Esophagus muscularis mucosa (tissue), 4 donors: ENCODE measurements at places on chromosomes 4 and X. TPM values are rescaled to one million over a fixed set of nuclear protein-coding genes. Genes with fewer than 3 reads are reported as not detected.
A peak's percentile ranks its signal among the peaks of the same experiment; 100 is the strongest.

- H3K4me1 ChIP-seq: no peaks in the 10 kb centered on the region
- no peaks in the 10 kb centered on the region for H3K27me3 ChIP-seq
- peak; percentile 34 for DNase-seq
- no peak overlapping the region for H3K4me3 ChIP-seq
These were observed 104.4 kb upstream of the MAMLD1 start for GRCh38 chrX:150258463-150259430.

- H3K4me1 ChIP-seq: no peaks in the 10 kb centered on the region
- H3K27ac ChIP-seq: no peak overlapping the region
- no peak for DNase-seq
- no peak overlapping the region for H3K4me3 ChIP-seq
- no peaks in the 10 kb centered on the region for H3K27me3 ChIP-seq
These were observed 65.9 kb downstream of the FAM184B start for GRCh38 chr4:17715511-17715910.

- peak within 1 kb of the TSS; percentile 95 for H3K27ac ChIP-seq
- no peak for DNase-seq
- no peaks in the 10 kb centered on the region for H3K27me3 ChIP-seq
- peak within 1 kb of the TSS; percentile 88 for H3K4me3 ChIP-seq
These were observed at the start of gene ZNF827 for GRCh38 chr4:145938618-145939440. ZNF827 (minus strand) TSS chr4:145938823; CDS start chr4:145938407, 416 bp downstream.

DNA sequence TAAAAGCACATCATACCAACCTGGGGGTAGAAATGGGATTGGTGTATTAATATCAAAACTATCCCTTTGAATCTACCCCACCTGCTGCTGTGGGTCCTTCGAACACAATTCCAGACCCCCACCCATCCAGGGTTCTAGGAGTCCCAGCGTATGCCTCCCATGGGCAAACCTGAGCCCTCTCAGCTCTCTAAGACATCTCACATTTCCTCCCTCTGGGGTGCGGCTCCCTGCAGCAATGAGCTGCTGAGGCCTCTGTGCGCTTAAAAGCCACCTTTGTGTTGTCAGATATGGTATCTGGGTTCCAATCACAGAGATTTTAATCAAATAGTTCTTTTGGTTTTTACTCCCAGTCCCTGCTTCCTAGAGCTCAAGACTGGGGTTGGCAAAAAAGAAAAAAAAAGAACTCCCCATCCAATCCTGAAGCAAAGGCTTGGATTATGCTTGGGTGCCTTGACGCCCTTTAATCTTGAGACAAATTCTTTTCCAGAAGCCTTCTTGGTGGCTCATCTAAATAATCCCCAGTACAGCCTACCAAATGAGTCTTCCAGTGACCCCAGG, 37.5 kb upstream of the NOCT start:
- no peak overlapping the region for H3K4me3 ChIP-seq
- no peaks in the 10 kb centered on the region for H3K36me3 ChIP-seq
- no peaks in the 10 kb centered on the region for H3K27me3 ChIP-seq
- peaks cover 7% of the 10 kb centered on the region for H3K4me1 ChIP-seq
- no peak for DNase-seq

- H3K4me1 ChIP-seq: no peaks in the 10 kb centered on the region
- no peak overlapping the region for H3K27ac ChIP-seq
- H3K36me3 ChIP-seq: no peaks in the 10 kb centered on the region
- DNase-seq: no peak
- H3K27me3 ChIP-seq: no peaks in the 10 kb centered on the region
These were observed 894.0 kb upstream of the FRG1 start for GRCh38 chr4:189046642-189047041.

- no peak for DNase-seq
- H3K36me3 ChIP-seq: peaks cover 14% of the 10 kb centered on the region
- H3K4me3 ChIP-seq: no peak overlapping the region
- H3K4me1 ChIP-seq: no peaks in the 10 kb centered on the region
These were observed 30.3 kb downstream of the SLC10A6 start for GRCh38 chr4:86818841-86819240.

DNA sequence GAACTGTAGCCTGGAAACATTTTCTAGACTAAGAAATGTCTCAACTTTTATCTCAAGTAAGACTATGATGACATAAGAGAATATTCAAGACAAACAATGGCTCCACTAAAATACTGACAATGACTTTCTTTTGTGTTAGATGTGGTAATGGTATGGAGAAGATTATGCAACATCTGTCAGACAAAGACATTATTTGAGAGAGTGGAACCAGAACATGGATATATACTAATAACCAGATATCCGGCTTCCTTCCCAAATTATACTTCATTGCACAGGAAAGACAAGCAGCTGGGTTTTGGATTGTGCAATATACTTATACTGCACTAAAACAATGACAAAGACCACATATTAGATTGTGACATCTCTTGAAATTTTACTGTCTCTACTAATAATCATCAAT, 290.8 kb upstream of the GIMD1 start:
- DNase-seq: no peak
- H3K4me3 ChIP-seq: no peak overlapping the region
- no peaks in the 10 kb centered on the region for H3K36me3 ChIP-seq
- H3K4me1 ChIP-seq: no peaks in the 10 kb centered on the region
- H3K27me3 ChIP-seq: no peaks in the 10 kb centered on the region

- DNase-seq: no peak
- no peak overlapping the region for H3K4me3 ChIP-seq
These were observed 40.5 kb downstream of the GPM6B start for GRCh38 chrX:13776387-13776786.

DNA sequence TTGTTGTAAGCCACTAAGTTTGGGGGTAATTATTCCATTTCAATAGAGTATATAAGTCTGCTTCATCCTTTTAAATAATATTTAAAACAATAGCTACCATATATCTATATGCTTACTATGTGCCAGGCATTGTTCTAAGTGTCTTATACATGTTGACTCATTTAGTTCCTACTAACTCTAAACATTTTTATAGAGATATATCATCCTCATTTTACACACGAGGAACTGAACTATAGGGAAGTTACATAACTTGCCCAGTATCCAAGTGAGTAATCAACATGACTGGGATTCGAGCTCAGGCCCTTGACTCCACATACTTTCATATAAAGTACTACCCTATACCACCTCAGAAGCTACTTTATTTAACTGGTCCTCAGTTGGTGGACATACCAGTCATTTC, 175.3 kb upstream of the RAI2 start:
- no peak for DNase-seq
- peaks cover 6% of the 10 kb centered on the region for H3K27me3 ChIP-seq
- no peak overlapping the region for H3K4me3 ChIP-seq
- H3K36me3 ChIP-seq: no peaks in the 10 kb centered on the region
- H3K4me1 ChIP-seq: no peaks in the 10 kb centered on the region

DNA sequence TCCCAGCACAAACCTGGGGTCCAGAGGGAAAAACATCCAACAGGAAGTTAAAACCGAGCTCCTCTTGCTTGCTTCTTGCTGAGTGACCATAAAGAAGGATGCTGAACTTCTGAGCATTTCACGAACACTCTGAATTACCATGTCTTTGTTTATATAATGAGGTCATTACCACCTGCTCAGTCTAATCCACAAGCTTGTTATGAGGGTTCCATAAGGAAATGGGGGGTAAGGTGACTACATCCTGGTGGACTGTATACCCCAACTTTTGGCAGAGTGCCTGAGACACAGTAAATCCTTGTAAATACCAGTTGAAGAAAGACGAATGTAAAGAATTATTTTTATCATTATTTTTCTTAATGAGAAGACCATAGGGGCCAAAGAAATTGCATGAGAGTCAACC, 16.8 kb downstream of the CCDC149 start:
- no peak overlapping the region for H3K4me3 ChIP-seq
- H3K4me1 ChIP-seq: peaks cover 32% of the 10 kb centered on the region
- no peaks in the 10 kb centered on the region for H3K27me3 ChIP-seq
- peaks cover 12% of the 10 kb centered on the region for H3K36me3 ChIP-seq

DNA sequence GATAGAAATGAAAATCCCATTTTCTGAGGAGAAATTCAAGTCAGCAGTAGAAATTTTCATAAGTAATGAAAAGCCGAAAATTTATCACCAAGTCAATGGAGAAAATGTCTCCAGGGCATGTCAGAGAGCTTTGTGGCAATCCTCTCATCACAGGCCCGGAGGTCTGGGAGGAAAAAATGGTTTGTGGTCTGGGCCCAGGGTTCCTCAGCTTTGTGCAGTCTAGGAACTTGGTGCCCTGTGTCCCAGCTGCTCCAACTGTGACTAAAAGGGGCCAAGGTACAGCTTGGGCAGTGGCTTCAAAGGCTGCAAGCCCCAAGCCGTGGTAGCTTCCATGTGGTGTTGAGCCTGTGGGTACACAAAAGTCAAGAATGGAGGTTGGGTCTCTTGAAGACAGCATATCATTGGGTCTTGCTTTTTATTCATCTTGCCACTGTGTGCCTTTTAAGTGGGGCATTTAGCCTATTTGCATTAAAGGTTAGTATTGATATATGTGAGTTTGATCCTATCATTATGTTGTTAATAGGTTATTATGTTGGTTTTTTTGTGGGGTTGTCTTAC, 608.5 kb downstream of the PDHA2 start:
- H3K27me3 ChIP-seq: no peaks in the 10 kb centered on the region
- DNase-seq: no peak
- H3K27ac ChIP-seq: no peak overlapping the region
- H3K36me3 ChIP-seq: no peaks in the 10 kb centered on the region

DNA sequence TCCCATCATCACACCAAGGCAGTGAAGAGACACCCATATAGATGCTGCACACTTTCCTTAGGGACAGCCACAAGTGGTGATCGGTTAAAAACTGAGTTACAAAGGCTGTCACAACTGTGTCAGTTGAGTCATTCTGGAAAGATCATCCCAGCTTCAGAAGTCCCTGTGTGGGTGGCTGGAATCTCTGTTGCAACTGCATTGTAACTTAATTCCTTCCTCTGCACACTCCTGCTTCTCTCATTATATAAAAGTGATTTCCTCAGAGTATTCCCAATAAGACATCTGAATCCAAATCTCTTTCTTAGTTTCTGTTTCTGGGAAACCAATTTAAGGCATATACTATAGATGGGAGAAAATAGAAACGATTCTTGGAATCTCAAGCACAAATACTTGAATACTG, 88.1 kb downstream of the FSTL5 start:
- H3K4me3 ChIP-seq: no peak overlapping the region
- H3K27me3 ChIP-seq: no peaks in the 10 kb centered on the region
- no peak overlapping the region for H3K27ac ChIP-seq
- no peaks in the 10 kb centered on the region for H3K36me3 ChIP-seq

DNA sequence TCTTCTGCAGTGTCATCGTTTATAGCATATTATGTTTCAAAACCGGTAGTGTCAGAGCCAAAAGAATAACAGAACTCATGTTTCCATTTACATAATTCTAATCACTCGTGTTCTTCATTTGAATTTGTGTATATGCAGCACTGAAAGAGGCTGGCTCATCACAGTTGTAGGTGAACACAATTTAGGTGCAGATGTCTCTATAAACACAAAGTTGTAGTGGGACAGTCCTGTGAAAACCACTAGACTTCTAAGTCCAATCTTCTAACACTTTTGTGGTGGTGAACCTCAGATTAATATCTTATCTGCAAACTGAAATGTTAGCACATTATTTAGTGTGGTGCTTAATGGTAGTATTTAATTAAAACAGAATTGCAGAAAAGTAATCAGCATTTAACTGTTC, 872.4 kb downstream of the C4orf33 start:
- H3K27ac ChIP-seq: no peak overlapping the region
- DNase-seq: no peak
- H3K4me1 ChIP-seq: no peaks in the 10 kb centered on the region
- no peaks in the 10 kb centered on the region for H3K36me3 ChIP-seq

DNA sequence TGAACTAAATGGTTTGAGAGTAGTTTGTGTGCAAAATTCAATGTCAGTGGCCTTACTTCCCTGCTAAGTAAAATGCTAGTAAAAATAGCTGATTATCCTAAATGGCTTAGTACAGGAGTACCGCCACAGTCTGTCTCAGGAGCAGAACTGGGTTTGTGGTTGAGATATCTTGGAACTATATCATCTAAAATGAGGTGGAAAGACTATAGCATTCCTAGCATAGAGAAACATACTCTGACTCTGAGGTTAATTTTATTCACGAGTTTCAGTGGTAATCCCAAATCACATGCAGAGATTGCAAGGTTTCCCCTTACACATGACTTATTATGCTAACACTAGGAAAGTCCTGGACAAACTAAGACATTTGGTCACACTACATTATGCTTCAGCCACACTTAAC, 70.4 kb downstream of the OR13H1 start:
- H3K27ac ChIP-seq: no peak overlapping the region
- DNase-seq: no peak
- H3K4me3 ChIP-seq: no peak overlapping the region
- H3K27me3 ChIP-seq: no peaks in the 10 kb centered on the region
- H3K36me3 ChIP-seq: no peaks in the 10 kb centered on the region

DNA sequence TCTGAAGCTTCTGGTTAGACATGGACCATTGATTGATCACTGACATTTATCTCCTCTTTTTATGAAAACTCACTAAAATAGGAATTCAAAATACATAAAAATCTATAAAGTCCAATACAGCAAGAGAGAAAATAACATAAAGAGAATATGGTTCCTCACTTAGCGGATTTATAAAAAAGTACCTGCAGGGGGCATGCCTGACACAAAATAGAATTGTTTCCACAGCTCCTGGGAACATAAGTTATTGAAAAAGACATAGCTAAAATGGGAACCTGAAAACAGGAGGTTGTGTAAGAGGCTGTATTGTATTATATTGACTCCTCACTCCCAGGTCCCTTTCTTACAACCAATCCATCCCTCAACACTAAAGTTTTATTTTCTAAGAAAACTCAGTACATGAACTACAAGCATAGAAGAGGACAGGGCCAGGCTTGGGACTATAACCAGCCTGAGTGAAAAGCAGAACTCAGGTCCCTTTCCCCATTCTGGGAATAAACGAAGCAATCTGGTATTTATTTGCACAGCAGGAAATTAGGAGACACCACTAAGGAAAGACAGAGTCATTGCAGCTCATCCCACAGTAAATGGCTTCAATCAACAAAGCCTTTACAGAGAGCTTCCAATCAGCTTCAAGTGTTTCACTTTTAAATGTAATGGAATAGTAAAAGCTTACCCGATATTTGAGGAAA, 121.1 kb upstream of the NDST4 start:
- no peaks in the 10 kb centered on the region for H3K27me3 ChIP-seq
- DNase-seq: no peak
- no peaks in the 10 kb centered on the region for H3K36me3 ChIP-seq

DNA sequence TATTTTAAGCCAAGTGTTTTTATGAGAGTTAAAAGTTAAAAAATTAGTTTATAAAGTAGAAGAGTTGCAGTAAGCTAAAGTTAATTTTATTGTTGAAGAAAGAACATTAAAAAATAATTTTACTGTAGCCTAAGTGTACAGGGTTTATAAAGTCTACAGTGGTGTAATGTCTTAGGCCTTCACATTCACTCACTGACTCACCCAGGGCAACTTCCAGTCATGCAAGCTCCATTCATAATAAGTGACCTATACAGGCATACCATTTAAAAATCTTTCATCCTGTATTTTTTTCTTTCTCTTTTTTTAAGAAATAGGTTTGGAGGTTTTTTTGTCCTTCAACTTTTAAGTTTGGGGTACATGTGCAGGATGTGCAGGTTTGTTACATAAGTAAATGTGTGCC, 87.9 kb upstream of the NR3C2 start:
- H3K27me3 ChIP-seq: no peaks in the 10 kb centered on the region
- H3K27ac ChIP-seq: no peak overlapping the region
- no peak for DNase-seq
- H3K4me1 ChIP-seq: no peaks in the 10 kb centered on the region
- no peak overlapping the region for H3K4me3 ChIP-seq

The GAB3 gene
- 7.3 TPM for total RNA-seq

The CSAG1 gene
- not detected for total RNA-seq

The GAGE12E gene
- not detected for total RNA-seq

The MAGEA11 gene
- not detected for total RNA-seq

The DBET gene
- total RNA-seq: not detected

The MEPE gene
- not detected for total RNA-seq

The GPM6B gene
- total RNA-seq: 37.8 TPM

The MAD2L1 gene
- 1.3 TPM for total RNA-seq
